Activated CD8-positive, alpha-beta memory T cell treated with anti-CD3 and anti-CD28 coated beads for 1 hour (primary cell): ENCODE measurements at places on chromosomes 3 and 15.

GRCh38 chr15:79310612-79310984 is 314 bp upstream of the TMED3 start:
- no peak for DNase-seq

DNA sequence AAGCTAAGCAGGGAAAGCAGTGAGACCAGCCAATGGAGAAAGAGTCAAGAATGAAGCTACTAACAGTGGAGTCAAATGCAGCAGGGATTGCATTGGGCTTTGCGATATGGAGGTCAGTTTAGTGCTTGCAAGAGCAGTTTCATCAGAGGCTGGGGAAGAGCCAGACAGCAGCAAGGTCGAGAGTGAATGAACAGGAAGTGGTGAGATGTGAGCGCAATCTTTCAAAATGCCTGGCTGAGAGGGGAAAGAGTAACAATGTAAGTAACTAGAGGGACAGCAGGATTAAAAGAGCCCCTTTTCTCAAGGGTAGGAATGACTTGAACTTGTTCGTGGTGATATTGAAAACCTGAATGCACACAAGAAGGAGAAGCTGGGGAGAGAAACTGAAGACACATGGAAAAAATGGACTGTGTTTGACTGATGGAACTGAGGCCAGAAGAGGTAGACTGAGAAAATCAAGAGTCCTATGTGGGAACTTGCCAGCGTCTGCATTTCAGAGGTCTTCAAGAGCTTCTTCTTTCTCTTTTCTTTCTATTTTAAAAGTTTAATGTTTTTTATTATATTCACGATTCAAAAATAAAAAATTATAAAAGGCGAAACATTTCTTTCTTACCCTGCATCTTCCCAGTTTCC is 30.6 kb upstream of the GPR160 start:
- DNase-seq = no peak

DNA sequence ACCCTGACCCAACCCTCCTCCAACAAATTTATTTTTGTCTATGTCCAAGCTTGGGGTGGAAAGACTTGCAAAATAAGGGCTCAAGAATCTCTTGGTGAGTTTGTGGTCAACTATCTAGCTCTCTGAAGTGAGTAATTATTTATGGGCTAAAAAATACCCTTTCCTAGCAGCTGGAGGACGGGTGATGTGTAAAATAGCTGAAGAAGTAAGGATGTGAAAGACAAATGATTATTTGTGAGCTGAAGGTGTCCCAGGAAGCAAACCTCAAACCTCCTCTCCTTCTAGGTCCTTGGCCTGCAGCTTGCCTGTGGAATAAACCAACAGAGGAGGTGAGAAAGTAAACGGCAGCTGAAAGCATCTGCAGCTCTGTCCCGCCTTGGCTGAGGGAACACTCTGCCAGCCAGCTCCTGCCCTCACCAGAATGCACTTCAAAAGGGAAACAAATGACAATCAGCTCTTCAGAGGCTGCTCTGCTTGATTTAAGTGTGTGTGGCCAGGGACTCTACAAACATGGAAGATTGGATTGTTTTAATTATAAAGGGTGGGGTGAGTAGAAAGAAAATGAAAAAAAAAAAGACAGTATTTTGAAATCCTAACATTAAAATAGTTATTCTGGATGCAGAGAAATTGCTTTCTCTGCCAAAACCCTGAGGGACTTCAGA is 60.3 kb downstream of the TM4SF4 start:
- DNase-seq = no peak

DNA sequence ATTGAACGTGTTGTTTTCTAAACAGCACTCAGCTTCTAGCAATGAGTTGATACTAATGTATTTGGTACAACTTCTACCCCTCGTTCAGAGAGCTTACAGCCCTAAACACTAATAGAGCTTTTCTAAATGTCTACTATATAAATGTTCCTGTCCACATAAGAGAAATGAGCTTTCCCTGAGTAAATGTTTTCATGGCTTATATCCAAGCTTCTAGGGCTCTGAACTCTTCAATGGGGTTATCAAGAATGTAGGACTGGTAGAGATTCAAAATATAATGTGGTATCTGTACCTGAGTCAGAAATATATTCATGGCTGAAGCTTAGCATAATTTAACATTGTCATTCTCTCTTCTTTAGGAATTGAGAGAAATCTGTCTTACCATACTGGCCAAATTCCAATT is 73.4 kb downstream of the SERPINI1 start:
- DNase-seq = no peak

GRCh38 chr3:146640955-146641867 is 36.1 kb upstream of the PLSCR5 start:
- no peak for DNase-seq

- DNase-seq = no peak
Measured at GRCh38 chr3:143840636-143841035, 7.6 kb downstream of the SLC9A9 start.

DNA sequence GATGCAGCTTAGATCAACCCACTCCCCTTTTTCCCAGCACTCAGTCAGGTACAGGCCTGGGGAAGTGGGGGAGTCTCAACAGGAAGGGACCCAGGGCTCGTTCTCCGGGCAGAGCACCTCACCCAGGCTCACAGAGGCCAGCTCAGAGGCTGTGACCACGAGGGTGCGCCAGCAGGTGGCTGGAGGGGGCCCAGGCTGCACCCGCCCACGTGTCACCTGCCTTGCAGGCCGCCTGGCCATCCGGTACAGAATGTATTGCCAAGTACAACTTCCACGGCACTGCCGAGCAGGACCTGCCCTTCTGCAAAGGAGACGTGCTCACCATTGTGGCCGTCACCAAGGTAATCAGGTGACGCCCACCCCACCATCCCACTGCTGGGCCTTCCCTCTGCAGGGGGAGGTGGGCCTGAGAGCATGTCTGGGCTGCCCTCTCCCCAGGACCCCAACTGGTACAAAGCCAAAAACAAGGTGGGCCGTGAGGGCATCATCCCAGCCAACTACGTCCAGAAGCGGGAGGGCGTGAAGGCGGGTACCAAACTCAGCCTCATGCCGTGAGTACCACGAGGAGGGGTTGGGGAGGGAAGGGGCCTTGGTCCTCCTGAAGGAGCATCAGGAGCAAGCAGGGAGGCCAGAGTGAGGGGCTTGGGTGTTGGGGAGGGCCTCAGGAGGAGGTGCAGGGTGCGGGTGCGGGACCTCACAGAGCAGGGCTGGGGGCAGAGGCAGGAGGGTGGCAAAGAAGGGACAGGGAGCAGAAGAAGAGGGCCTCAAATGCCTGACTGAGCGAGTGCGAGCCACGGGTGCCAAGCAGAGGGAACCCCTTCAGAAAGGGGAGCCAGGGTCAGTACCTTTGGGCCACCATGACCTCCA is 14.0 kb upstream of the LMAN1L start:
- no peak for DNase-seq

DNA sequence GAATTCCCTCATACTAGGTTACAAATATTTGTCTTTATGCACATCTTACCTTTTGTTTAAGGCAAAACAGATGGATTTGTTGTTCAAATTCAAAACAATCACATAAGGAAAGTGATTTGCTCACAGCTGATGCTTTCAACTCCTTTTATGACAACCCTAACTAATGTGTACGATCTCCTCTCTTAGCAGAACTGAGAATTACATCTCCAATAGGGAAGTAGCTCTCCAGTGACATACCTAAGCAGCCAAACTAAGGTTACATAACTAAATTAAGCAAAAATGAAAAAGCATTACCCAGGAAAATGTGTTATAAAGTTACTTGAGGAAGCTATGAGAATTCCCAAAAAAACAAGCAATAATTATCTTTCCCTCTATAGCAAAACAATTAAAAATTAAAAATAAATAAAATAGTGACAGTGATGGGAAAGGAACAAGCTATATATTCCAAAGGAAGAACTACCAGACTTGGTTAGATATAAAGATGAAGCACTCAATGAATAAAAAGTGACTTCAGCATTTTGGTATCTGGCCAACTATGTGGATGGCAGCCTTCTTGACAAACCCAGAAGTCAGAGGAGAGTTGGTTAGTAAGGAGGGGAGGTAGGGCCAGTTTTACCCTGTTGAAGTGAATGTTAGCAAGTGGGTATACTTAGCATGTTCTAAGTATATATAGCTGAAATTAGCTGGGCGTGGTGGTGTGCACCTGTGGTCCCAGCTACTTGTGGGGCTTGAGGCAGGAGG is 32.4 kb downstream of the PEAK1 start:
- DNase-seq = no peak

- no peak for DNase-seq
Measured at GRCh38 chr3:141078200-141078599, 27.1 kb downstream of the SPSB4 start.

DNA sequence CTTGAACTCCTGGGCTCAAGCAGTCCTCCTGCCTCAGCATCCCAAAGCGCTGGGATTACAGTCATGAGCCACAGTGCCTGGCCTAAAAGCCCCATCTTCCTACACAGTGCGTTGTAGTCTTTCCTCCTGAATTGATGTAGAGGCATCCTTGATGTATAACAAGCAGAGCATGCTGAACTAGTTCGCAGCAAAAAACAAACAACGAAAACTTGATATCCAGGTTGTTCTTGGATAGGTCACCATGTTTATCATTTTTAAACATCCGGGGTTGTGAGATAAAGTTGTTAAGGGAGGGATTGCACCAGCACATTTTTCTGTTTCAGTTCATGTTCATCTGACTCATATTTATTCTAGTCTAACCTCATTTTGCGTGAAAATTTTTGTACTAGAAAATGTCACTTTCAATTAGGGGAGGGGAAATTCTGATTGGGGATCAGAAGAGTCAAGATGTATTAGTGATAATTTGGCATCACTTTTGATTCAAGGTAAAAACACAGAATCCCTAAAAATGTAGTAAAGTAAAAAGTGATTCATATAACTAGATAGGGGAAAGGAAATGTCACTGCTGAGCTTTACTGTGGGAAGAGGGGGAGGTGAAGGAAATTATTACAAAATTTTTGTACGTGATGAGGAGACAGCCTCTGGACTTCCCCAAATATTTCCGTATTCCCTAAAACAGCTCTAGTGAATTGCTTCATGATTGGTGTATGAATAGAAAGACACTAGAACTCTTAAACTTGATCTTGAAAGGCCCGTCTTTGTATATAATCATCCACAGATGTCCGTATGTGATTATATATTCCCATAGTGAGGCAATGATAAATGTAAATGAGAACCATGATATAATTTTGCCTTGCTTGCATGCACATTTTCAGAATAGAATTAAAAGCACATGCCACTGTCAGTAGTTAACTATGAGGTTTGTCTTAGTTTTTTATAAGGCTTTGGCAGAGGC is 22.9 kb downstream of the RAB8B start:
- no peak for DNase-seq

GRCh38 chr15:59936741-59937140 is 67.4 kb upstream of the FOXB1 start:
- DNase-seq = no peak

- no peak for DNase-seq
Measured at GRCh38 chr3:194051366-194052149, 84.4 kb upstream of the HES1 start.

DNA sequence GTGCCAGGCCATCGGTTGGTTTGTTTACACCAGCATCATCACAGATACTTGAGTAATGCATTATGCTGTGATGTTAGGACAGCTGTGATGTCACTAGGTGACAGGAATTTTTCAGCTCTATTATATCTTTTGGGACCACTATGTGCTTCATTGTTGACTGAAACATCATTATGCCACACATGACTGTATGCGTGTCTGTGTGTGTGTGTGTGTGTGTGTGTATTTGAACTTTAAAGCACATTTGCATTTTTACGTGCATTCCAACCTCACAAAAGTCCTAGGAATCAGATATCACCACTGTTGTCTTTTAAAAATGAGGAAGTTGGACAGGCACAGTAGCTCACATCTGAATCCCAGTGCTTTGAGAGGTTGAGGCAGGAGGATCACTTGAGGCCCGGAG is 223.0 kb downstream of the TBL1XR1 start:
- DNase-seq = no peak

DNA sequence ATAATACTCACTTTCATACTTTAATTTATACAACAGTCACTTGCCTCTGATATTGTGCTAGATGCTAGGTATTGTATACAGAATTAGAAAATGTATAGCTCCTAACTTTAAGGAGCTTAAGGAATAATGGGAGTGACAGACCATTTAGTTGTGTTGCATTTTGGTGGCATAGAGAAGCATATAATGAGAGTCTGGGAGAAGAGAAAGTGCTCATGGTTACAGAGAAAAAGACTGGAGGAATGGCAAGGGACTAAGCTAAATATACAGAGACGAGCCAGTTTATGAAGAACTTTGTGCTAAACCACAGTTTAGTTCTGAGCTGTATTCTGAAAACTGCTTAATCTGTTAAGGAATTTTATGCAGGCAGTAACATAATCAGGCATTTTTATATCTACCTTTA is 6.4 kb downstream of the RNF13 start:
- no peak for DNase-seq

- DNase-seq = no peak
Measured at GRCh38 chr15:48066456-48066855, 54.3 kb upstream of the SLC24A5 start.

GRCh38 chr15:95718441-95718840 is 612.1 kb upstream of the NR2F2 start:
- no peak for DNase-seq

GRCh38 chr3:138371070-138371965 is 22.9 kb downstream of the MRAS start:
- no peak for DNase-seq

GRCh38 chr3:164406281-164406680 is 672.0 kb downstream of the SI start:
- no peak for DNase-seq

GRCh38 chr3:55662683-55663082 is 175.6 kb upstream of the WNT5A start:
- no peak for DNase-seq

GRCh38 chr3:71726146-71726545 is 944 bp upstream of the EIF4E3 start:
- no peak for DNase-seq
